ENCODE measurements at places on chromosomes 2 and 18. TPM values are rescaled to one million over a fixed set of nuclear protein-coding genes. Genes with fewer than 3 reads are reported as not detected.

- DNase-seq, result peak; percentile 58
These were observed 107.2 kb upstream of the SMAD2 start for GRCh38 chr18:48037481-48038271.

The FBXO36 gene
- total RNA-seq, result 4.0 TPM

DNA sequence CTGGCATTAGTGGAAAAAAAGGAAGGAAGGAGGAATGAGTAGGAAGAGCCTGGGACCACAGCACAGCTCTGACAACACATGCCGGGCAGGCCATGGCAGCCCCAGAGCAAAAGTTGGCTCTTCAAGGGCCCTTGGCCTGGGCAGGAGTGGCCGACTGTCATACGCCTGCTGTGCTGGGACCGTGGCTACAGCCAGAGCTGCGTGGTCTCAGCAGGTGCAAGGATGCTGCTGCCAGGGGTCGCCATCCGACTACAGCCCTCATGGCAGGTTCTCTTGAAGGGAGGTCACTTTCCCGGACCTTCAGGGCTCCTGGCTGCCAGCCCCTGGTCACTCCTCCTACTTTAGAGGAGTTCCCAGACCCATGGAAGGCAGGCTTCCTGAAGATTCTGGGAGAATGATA lies 109.9 kb downstream of the ARL4C start:
- DNase-seq, result no peak

DNA sequence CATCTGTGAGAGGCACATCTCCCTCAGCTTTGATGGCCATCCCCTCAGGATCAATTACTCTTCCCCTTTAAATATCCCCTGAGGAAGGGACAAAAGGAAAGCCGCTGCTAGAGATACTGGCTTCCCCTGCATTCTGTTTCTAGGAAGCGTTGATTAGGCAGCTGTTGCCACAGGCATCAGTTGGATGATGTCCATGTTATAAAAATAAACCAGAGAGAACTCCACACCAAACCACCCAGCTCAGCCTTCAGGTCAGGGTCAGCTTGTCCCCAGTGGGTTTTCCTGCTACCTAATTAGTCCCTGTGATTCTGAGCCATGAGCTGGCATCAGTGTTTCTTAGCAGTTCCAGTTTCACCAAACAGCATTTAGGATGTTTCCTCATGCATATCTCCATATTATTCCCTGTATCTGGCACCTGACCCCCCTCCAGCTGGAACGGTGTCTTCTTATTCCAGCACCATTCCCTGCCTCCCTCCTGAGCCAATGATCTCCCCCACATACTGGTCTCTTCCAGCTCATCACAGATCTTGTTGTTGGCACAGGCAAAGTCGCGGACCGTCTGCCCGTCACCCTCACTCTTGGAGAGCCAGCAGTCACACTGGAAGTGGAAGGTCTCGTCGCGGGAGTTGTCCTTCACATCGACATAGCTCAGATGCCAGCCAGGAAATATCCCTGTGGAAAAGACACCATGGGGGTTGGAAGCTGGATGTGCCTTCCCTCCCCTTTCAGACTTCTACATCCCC lies 168.4 kb downstream of the LOXHD1 start:
- no peak for DNase-seq

The RNF152 gene
- total RNA-seq, result 2.6 TPM

DNA sequence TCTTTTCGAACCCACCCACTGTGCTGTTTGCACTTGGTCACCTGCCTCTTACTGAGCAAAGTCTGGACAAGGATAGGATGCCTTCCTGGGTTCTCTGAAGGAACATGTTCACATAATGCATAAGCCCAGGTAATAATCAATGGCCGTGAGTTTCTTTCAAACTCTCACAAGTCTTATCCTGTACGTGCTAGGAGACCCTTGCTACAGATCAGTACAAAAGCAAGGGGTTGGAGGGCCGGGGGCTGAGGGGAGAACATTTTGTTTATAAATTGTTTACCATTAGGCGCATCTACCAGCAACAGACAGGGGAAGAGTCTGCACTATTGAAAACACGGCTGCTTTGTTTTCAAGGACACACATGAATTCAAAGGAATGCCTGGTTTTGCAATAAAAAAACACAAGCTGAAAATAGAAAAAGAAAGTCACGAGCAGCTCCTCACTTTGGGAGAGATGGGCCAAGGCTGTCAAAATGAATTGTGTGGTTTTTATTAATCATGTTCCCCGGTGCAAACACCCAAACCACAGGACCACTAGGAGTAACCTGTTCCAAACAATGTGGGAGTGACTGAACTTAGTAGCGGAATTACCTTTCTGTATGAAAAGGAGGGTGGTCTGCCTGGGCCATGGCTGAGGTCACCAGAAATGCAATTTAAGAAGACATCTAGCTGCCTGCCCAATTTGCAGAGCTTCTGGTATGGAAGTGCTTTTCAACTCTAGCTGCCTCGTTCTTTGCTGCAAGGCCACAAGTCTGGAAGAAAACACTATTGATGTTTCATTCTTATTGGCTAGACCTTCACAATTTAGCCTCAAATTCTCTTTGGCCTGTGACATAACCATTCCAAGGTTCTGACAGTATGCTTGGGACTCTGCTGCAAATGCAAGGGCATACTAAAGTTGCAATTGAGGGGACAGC lies 73.5 kb downstream of the CCBE1 start:
- no peak for DNase-seq

DNA sequence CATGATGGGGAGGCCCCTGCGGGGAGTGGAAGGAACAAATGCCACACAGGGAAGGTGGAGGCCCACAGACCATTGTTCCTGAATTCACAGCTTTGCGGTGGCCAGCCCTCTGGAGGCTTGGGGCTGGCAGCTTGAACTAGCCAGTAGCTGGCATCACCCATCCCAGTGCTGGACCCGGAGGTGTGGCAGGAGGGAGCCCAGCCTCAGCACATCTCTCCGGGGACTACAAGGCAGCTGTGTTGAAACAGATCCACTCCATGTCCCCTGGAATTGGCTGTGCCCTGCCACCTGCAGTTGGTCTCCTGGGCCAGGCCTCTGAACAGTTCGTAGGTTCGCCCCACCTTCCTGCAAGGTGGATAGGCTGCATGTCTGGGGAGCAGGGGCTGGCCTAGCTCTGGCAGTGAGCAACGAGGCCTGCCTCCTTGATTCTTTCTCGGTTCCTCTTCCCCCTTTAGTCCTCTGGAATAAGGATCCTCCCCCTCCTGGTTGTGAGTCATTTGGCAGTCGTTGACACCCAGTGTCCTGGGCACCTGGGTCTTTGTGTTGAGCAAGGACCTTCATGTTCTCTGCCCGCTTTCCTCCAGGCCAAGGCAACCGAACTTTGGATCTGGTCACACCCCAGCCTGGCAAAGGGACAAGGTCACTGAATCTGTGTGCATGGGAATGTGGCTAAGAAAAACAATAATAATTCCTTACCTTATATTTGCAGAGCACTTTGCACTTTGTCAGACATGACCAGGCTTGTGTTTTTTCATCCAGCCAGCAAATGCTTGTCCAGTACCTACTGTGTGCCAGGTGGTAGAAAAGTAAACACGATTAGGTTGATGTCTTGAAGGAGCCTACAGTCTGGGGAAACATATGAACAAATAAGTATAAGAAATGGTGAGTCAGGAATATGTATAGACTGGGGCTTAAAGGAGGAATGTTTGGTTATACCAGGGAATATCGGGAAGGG lies 55.0 kb upstream of the MCFD2 start:
- DNase-seq, result no peak

- DNase-seq, result no peak
These were observed 4.7 kb upstream of the ESCO1 start for GRCh38 chr18:21605213-21605612.

- DNase-seq, result no peak
These were observed 3.6 kb upstream of the TTC21B start for GRCh38 chr2:165957030-165957675.

GRCh38 chr2:222427646-222428301 lies 3.4 kb downstream of the SGPP2 start:
- DNase-seq, result no peak

The FSHR gene
- total RNA-seq, result not detected

DNA sequence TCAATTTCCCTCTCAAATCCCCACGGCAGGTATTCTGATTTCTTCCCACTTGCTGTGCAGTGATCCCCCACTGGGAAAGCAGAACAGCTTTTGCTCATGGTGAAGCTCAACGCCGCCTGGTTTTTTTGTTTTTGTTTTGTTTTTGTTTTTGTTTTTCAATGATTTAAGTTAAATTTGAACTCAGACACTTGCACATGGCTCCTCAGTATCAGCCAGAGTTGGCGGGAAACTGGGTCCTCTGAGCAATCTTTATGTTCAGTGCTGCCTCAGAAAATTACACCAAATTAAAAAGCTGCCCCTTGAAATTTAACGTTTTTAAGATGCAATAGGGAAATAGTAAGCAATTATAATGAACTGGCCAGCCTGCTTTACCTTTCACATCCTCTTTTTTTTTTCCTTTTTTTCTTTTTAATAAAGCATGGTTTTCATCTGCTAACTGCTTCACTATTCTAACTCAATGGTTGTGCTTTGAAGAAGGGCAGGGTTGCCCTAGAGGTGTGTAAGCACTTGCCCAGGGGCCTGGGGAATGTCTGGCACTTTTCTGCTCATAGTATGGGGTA lies 277.0 kb upstream of the HNRNPA3 start:
- DNase-seq, result no peak

- DNase-seq, result no peak
These were observed 70.6 kb downstream of the CERS6 start for GRCh38 chr2:168526641-168527040.

- no peak for DNase-seq
These were observed 32.6 kb downstream of the MRPL44 start for GRCh38 chr2:223989856-223990232.

DNA sequence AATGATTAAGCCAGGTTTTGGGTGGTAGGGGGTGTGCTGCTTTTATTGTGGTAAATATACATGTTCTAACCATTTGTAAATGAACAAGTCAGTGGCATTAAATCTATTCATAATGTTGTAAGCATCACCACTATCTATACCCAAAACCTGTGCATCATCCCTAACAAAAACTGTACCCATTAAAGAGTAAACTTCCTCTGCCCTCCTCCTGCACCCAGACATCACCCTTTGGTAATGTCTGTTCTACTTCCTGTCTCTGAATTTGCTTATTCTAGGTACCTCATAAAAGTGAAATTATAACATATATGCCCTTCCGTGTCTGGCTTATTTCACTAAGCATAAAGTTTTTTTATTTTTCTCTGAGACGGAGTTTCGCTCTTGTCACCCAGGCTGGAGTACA lies 14.1 kb downstream of the RIF1 start:
- DNase-seq, result no peak
